ENCODE measurements at places on chromosomes 12 and 14.

GRCh38 chr14:89025561-89026236, 201.2 kb downstream of the TTC8 start:
- no peak for DNase-seq

GRCh38 chr12:130817804-130818203, 21.2 kb downstream of the STX2 start:
- DNase-seq = no peak

- DNase-seq = peak; percentile 75
Observed at GRCh38 chr14:67704484-67705089, 2.9 kb downstream of the RDH12 start.

GRCh38 chr14:68795597-68796417, 2.9 kb upstream of the ZFP36L1 start:
- DNase-seq = peak; percentile 86

GRCh38 chr12:84605983-84606382, 306.6 kb downstream of the SLC6A15 start:
- DNase-seq = no peak

- DNase-seq = peak; percentile 28
Observed at GRCh38 chr12:6635375-6635855, 344 bp downstream of the LPAR5 start.

GRCh38 chr12:84738481-84738972, 174.1 kb downstream of the SLC6A15 start:
- DNase-seq = peak; percentile 52

DNA sequence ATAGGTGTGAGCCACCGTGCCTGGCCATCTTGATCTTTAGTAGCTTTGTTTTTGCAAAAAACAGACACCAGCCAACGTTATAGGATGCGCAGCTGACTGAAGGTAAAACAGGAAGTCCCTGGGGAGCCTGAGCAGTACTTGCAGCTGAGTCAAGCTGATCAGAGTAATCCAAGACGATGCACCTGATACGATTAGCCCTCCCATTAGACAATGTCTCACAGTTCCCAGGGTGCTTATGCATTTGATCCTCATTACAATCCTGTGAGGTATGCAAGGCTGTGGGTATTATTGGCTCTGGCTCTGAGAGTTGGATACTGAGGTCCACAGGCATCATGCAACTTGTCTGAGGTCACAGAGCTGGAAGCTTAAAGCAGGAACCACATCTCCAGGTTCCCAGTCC, 8.1 kb downstream of the KRT18 start:
- DNase-seq = peak; percentile 68

- DNase-seq = peak; percentile 89
Observed at GRCh38 chr14:61461808-61462275, 140.5 kb downstream of the PRKCH start.

GRCh38 chr12:571795-572531, 91.3 kb downstream of the NINJ2 start:
- no peak for DNase-seq

GRCh38 chr14:51616724-51617409, 34.8 kb upstream of the FRMD6 start:
- peak; percentile 87 for DNase-seq

DNA sequence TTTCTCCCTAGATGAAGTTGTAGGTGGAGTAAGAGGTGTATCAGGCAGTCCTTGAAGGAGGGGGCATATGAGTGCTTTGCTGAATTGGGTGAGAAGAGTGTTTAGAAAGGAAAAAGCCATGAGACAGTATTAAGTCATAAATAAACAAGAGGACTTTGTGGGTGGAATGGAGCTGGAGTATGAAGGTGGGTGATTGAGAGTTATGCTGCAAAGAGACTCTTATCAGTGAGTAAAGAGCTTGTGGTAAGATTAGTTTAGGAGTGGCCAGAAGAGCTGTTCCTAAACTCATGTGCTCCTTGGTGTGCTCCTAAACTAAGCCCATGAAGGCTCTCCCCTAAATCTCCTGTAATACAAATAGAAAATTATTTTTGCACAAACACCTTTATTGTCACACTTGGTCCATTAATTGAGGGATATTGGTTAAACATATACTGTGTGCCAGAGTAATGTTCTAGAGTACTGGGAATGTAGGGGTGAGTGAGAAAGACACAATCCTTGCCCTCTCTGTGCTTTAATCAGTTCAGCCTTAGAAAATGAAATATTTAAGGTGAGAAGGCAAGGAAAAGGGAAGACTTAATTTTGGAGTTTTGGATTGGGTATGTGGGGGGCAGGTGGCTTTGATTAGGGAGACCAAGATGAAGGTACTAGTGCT, 9.8 kb downstream of the CHPT1 start:
- DNase-seq = peak; percentile 30

GRCh38 chr12:16482726-16483125, 123.2 kb downstream of the LMO3 start:
- no peak for DNase-seq

Measured in choroid plexus epithelial cell (primary cell).